ENCODE measurements at places on chromosomes 16 and 17.

- DNase-seq, result no peak
These were observed 76.3 kb downstream of the GAS7 start for GRCh38 chr17:10121971-10122707.

DNA sequence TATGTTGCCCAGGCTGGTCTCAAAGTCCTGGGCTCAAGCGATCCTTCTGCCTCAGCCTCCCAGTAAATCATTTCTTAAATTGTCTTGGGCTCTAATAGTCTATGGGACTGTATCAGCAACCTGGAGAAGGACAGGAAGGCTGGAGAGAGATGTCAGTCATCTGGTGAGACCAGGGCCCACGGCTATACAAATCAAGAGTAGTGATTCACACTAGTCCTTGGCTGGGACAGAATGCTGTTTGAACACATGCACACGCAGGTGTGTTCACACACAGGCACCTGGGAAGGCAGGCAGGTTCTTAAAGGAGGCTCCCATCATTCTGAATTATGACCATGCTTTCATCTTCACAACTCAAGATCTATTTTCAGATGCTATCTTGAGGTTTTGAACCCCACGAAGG is 14.1 kb downstream of the NQO1 start:
- DNase-seq, result no peak

- no peak for DNase-seq
These were observed 417.0 kb downstream of the HAPSTR1 start for GRCh38 chr16:9508328-9508936.

GRCh38 chr17:7252176-7253043 is at the start of gene ELP5:
Gene ELP5 (plus strand): TSS chr17:7252215. CDS start chr17:7252551, 336 bp downstream.
- peak; percentile 68 for DNase-seq

DNA sequence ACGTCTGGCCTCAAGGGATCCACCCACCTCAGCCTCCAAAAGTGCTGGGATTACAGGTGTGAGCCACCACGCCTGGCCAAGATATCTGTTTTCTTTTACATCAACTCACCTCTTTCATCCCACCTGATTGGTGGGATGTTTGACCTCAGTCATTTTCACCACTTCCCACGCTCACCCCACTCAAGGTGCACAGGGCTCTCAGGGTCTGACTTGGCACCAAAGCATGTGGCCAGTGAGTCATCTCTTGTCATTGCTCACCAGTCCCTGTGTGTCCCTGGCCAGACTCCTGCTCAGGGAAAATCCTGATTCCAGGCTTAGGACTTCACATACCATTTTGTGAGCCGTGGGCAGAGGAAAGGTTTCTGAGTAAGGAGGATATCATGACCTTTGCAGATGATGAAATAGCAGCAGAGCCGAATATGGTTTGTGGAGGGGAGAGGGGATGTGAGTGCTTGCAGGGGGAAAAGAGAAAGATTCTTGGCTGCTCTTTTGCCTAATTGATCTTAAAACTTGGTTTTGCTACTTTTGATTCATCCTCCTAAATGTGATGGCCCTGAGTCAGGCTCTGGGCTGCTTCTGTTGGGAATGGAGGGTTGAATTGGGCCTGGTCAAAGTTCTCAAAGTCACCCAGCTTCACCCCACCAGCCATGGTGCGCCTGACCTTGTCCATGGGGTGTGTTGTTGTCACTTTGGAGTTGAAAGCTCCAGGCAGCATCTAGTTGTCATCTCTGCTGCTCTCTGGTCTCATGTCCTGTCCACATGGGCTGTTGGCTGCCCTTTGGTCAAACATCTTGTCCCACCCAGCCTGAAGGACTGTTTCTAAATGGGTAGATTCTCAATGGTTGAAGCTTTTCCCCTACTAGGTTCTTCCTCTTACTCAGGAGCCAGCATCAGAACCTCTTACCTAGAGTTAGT is 6.0 kb upstream of the KCNH6 start:
- DNase-seq, result no peak

- DNase-seq, result no peak
These were observed 338 bp downstream of the MAPK3 start for GRCh38 chr16:30122604-30123160.

GRCh38 chr16:396199-396598 is 800 bp upstream of the NME4 start:
- DNase-seq, result no peak

- DNase-seq, result no peak
These were observed 1.5 kb downstream of the HEATR6 start for GRCh38 chr17:60077226-60077625.

DNA sequence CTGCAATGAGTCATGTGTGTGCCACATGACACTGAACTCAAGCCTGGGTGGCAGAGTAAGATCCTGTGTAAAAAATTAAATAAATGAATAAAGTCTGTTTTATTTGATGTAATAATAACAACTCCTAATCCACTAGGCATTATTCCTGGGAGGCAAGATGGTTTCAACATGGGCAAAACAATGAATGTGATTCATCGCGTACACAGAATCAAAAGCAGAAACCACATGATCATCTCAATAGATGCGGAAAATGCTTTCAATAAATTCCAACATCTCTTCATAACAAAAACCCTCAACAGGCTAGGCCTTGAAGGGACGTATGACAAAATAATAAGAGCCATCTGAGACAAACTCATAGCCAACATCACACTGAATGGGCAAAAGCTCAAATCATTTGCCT is 195.4 kb downstream of the CDH11 start:
- DNase-seq, result no peak

- DNase-seq, result no peak
These were observed 368.2 kb downstream of the SNX29 start for GRCh38 chr16:12344577-12345343.

- DNase-seq, result peak; percentile 40
These were observed 33.7 kb upstream of the KDM8 start for GRCh38 chr16:27169511-27170071.

GRCh38 chr17:3986270-3986938 is 22.2 kb upstream of the ATP2A3 start:
- DNase-seq, result no peak

DNA sequence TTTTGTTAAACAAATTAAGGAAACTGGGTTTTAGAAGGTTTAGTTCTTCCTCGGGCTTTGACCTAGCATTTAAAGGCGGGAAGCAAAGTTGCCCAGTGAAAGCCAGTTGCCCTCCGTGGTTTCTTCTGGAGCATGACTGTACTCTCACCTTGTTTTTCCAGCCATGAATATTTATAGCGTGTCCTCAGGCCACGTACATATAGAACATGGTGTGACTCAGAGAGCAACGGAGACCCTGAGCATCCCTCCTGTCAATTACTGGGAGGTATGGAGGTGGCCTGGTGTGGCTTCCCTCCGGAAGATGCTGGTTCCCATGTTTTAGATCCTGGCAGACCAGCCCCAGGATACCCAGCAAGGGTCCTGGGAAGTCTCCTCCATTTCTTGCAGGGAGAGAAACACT is 48.4 kb downstream of the AKAP1 start:
- no peak for DNase-seq

- DNase-seq, result no peak
These were observed 115.0 kb upstream of the ADAMTS18 start for GRCh38 chr16:77549876-77550275.

GRCh38 chr17:79942591-79943346 is 92.9 kb downstream of the TBC1D16 start:
- no peak for DNase-seq

GRCh38 chr16:75305364-75306098 is 54.1 kb upstream of the BCAR1 start:
- peak; percentile 6 for DNase-seq

- no peak for DNase-seq
These were observed 11.3 kb upstream of the LPCAT2 start for GRCh38 chr16:55497558-55497957.

DNA sequence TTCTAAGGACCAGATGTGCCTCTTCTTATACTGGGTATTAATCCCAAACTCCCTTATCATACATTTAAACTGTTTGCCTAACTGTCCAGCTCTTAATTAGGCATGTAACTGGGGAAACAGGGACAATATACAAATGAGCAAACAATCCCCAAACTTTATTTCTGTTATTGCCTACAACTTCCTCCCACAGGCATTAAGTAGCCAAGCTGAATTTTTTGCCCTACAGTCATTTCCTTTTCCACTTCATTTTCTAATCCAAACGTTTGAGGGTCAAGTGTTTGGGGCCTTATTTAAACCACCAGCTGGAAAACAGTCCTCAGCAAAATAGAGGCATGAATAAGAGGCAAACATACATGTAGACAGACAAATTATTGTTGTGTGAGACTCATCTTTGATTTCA is 77.4 kb upstream of the CCL2 start:
- no peak for DNase-seq

DNA sequence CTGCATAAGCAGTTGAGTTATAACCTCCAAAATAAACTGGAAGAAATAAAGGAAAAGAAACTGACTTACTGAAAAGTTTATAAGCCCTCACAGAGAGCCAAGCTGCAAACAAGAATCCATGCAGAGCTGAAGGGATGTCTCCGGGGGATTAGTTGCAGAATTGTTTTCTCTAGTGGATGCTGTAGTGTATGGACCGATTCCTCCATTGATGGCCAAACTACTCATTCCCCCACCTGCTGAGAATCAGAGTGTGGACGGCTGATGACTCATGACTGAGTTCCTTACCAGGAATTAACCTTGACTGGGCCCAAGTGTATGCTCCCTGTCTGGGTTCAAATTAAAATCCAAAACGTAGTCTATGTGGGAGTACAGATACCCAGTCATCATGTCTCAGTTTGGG is 93.9 kb upstream of the CDH8 start:
- DNase-seq, result no peak

DNA sequence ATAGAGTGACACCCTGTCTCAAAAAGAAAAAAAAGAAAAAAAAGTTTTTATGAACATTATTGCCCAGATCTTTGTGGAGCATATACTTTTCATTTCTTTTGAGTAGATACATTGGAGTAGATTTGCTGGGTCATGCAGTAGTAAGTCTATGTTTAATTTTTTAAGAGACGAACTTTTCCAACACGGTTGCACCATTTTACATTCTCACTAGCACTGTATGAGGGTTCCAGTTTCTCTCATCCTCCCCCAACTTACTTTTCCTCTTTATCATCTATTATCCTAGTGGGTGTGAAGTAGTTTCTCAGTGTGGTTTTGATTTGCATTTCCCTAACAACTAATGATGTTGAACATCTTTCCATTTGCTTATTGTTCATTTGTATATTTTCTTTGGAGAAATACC is 10.5 kb downstream of the RPS6KB1 start:
- no peak for DNase-seq

- no peak for DNase-seq
These were observed 1.9 kb downstream of the CREBBP start for GRCh38 chr16:3878610-3879009.

DNA sequence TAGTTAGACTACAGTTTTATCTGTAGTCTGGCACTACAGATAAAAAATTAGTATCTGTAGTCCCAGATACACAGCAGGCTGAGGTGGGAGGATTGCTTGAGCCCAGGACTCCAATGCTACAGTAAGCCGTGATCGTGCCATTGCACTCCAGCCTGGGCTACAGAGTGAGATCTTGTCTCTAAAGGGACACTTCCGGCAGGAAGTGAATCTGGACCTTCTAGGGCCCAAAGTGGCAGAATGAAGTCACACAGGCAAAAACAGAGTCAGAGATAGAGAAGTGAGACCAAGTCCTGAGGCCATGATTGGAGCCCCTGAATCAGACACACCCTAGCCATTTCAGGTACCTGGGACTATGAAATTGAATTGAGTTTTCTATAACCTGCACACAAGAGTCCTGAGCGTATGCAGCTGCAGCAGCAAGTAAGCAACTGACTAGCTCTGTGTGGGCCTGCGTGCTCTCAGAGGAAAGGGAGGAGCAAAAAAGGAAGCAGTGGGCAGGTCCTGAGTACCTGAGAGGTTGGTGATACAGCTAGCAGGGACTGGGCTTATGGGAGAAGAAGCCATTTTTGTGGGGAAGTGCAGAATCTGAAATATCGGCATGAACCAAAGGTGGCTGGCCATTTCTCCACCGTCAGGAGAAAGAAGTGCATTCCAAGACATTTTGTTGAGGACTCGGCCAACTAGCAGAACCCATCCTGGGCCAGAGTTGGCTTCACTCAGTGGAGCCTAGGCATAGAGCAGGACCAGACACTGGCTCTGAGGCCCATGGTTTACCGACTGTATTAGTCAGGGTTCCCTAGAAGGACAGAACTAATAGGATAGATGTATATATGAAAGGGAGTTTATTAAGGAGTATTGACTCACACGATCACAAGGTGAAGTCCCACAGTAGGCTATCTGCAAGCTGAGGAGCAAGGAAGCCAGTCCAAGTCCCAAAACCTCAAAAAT is 27.2 kb upstream of the BRD7 start:
- no peak for DNase-seq

DNA sequence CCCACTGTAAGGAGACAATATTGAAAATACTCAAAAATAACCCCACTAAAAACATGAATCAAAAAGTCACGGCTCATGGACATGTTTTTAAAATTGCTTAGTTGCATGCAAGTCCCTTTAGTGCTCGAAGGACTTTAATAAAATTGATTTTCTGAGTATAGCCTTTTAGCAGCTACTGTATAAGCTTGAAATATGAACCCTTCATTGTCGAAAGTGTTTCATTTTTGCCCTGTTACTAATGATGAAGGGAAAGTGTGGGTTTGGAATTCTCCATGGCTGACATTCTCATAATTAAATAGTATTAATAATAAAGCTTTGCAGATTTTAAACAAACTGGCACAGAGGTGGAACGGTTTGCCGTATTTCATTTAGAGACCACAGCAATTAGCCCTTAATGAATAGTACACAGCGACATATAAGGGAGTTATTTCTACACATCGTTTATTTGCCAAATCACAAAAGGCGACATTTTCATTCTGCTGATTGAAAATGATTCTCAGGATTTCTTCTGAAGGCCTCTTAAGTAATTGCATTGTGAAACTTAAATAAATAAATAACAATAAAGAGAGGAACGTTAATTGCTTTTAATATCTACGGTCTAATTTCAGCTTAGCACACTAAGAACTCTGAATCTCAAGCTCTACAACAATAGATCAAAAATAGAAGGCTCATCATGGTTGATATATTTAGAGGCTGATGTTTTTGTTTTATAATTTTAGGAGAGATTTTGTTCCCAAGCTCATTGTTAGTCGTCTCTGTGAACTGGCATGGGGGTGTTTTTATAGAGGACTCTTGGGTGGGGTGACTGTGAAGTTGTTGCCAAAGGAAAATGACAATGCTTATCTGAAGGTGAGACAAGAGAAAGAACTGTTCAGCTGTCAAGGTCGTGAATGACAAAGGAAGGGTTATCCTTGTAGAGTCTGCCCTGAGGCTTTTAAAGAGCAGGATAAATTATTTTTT is 60.6 kb downstream of the IRX6 start:
- no peak for DNase-seq

Measured in stimulated activated CD8-positive, alpha-beta memory T cell treated with anti-CD3 and anti-CD28 coated beads, Interleukin-4, amount 100 ng/mL, for 4 hours (primary cell).